Activated naive CD4-positive, alpha-beta T cell treated with anti-CD3 and anti-CD28 coated beads for 36 hours (primary cell): ENCODE measurements at places on chromosomes 5 and 9. TPM values are rescaled to one million over a fixed set of nuclear protein-coding genes. Genes with fewer than 3 reads are reported as not detected.

DNA sequence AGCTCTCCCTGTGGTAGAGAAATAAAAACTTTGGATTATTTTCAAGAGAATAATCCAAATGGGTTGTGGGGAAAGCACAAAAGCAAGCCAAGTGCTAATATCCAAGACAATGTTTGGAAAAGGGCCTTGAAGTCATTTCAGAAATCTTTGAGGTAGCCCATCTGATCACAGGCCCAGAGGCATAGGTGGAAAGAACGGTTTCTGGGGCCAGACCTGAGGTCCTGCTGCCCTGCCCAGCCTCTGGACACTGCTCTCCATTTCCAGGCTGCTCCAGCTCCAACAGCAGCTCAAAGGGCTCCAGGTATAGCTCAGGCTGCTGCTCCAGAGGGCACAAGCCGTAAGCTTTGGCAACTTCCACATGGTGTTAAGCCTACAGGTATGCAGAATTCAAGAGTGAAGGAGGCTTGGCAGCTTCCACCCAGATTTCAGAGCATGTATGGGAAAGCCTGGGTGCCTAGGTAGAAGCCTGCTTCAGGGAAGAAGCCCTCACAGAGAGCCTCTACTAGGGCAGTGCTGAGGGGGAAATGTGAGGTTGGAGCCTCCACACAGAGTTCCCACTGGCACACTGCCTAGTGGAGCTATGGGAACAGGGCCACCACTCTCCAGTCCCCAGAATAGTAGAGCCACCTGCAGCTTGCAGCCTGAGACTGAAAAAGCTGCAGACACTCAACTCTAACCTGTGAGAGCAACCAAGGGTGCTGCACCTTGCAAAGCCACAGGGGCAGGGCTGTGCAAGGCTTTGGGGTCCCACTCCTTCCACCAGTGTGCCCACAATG lies 133.1 kb downstream of the PIK3R1 start:
- no peak for DNase-seq

Gene IL4
- not detected for total RNA-seq

DNA sequence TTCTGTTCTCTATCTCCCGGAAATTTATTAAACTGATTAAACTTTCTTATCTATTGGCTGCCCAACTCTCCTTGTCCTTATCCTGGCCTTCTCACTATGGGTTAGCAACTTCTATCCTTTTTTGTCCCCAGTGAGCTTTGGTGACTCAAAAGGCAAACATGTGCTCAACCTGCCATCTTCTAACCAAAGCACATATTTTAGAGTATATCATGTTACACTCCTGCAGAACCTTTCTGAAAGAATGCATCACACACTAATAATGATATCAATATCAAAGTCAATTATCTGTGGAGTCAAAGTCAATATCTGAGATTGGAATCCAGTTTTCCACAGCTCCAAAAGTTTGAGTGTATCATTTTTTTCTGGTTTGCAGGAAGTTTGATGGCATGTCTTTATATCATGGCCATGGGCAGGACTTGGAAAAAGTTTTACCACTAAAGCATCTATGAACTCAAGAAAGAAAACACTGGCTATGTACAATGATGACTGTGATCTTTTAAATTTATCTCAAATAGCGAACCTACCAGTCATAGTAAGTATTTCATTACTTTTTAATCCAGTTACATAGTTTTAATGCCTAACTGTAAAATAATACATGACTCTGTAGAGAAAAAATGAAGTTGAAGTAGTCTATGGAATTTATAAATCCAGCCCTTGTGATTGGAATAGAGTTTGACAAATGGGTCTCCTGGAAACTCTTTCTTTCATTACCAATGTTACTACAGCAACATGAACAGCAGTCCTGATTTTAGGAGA lies 166.8 kb downstream of the DROSHA start:
- DNase-seq: no peak

- DNase-seq: no peak
Observed at GRCh38 chr5:110075656-110076055, 385.9 kb downstream of the MAN2A1 start.

- DNase-seq: no peak
Observed at GRCh38 chr9:26181836-26182235, 503.6 kb upstream of the TUSC1 start.

DNA sequence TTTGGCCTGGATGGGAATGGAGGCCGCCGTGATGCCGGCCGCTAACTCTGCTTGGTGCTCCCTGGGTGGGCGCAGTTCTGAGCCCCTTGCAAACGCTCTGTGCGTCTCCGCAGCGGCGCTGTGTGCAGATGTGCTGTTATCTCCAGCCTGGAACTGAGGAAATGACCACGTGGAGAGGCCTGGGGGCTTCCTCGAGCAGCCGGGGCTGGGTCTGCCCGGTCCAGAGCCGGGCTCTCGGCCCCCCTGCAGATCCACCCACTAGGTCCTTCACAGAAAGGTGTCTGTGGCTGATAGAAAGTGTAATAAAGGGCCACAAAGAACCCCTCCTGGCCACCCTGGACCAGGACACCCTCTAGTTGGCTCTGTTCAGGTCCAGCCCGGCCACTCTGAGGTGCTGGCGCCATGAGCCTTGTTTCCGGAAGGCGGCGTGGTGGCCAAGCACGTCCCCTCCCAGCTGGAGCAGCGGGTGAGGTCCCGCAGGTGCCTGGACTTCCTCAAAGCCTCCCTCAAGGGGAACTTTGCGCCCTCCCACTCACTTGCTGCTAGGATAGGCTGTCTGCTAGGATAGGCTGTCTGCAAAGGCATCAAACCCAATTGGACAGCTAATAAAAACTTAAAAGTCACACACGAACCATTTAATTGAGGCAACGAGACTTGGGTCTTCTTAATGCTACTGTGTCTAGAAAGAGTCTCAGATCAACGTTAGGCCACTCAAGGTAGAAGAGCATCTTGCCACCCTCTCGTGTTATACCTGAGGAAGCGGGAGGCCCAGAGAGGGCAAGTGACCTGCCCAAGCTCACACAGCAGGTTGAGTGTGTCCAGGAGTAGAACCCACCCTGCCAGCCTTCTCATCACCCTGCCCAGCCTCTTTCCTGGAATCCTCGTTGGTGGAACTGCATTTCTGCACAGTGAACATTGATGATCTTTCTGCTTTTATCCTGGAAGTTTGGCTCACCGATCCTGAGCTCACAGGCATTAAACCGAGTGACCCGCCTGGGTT lies 109.3 kb upstream of the FCN2 start:
- no peak for DNase-seq

Gene TMEM171
- total RNA-seq: not detected

- no peak for DNase-seq
Observed at GRCh38 chr5:60141119-60141518, 247.6 kb upstream of the PDE4D start.

DNA sequence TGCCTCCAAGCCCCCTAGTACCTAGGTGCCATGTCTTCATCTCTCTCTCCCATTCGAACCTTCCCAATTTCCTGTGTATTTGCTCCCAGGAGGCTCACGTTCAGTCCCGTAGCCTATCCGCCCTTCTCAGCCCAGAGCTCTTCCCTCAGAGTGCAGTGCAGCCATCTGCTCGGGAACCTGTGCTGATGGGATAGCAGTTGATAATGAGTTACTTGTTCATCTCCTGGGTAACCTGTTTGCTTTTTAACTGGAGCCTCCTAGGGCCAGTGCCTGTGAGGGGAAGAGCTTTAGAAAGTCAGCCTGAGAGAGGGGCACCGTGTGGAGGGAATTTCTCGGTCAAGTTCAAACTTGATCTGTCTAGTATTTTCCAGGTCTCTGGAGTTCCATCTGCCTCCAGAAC lies 229.8 kb upstream of the IL12B start:
- no peak for DNase-seq

DNA sequence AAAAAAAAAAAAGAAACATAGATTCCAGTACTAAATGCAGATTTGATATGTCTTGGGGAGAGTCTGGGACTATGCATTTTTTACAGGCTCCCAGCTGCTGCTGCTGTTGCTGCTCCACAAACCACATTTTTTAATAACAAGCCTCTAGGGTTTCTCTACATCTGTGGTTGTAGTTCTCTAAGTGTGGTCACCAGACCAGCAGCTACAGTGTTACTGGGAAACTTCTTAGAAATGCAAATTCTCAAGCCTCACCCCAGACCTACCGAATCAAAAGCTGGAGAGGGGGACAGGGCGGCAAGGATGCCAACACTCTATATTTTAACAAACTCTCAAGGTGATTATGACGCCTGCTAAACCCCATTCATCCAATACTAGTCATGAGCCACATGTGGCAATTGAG lies 293.4 kb upstream of the PTGER4 start:
- DNase-seq: peak; percentile 34

Gene EPB41L4B
- 0.24 TPM for total RNA-seq

DNA sequence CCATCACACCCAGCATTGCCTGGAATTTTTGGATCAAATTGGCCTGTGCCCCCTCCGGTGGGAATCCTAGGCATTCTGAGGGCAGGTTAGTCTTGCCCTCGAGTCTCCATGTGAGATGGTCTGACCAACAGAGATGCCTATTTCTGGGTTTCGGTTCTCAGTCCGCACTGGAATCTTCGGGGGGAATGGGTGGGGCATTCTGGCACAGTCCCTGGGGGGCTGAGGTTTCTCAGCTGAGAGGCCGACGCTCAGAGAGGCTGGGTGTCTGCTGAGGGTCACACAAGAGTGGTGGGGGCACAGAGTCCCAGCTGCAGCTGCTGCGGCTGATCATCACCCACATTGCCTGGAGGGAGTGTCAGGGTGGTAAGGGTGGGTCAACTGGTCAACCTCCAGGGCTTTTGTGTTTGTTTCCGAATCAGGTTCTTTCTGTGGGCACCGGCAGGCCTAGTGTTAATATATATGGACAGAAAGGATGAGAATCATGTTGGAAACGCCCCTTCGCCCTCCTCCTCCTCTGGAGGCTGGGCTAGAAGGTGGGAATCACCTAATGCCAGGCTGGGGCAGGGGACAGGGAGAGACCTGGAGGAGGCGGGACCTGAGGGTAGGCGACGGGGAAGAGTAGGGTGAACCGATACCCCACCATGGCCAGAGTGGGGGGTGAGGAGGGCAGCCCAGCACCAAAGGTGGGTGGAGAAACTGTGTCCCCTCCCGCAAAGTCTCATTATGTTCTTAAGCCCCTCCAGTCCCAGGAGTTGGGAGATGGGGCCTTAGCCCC lies 149.5 kb upstream of the PHYKPL start:
- no peak for DNase-seq

Gene DNM1
- total RNA-seq: 0.07 TPM

Gene ZDHHC11B
- not detected for total RNA-seq

DNA sequence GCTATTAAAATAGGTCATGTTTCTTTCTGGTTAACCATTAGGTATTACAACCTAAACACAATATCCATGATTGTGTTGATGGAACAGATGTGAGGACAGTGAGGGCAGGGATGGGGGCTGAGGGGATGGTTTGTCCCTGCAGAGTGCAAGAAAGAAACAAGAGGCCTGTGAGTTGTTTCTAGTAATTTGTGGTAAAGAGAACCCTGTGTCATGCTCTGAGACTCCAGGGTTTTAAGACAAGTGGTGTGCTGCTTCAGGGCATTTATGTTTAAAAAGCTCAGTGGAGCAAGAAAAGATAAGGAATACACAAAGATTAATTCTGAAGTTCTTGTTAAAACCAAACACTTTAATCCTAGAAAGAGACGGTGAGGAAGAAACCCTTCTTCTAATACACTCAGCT lies 656.5 kb downstream of the TLE1 start:
- no peak for DNase-seq

GRCh38 chr9:114936581-114936980 lies 6.2 kb upstream of the TNFSF8 start:
- DNase-seq: no peak

Gene TMOD1
- 1.4 TPM for total RNA-seq

DNA sequence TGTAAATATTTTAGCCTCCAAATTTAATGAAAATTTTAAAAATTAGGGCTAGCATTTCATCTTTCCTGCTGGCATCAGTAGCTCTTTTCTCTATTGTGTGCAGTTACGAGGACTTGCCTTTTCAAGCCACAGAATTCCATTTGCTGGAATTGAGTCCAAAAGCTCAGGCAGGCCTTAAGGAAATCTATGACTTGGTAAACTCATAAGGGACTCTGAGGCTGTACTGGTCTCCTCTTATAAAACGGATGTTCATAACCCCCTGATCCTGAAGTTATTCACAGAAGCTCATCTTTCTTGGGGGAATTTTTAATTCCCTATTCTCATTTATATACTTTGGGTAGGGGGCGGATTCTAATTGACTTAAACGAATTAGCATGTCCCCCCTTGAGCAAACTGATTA lies 23.4 kb downstream of the ANKRA2 start:
- no peak for DNase-seq

DNA sequence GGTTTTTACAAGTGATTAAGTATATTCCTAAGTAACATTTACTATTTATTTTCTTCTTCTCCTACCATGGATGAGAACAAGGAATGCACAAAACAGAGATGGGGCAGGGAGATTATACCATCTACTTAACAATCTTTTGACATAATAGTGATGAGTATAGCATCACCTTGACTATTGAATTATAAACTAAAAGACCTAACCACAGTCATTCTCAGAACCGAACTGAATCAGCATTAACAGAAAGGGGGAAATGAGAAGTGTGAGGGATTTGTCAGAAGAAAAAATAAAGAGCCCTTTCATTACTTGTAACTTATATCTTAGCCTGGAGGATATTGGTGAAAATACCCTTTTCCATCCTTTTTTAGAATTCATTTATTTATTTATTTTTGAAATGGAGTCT lies 21.9 kb downstream of the OR2Y1 start:
- no peak for DNase-seq

- DNase-seq: no peak
Observed at GRCh38 chr5:17024686-17025180, 88.6 kb upstream of the MYO10 start.

GRCh38 chr9:127816362-127816725 lies 13.7 kb downstream of the FPGS start:
- DNase-seq: no peak
